ENCODE measurements at places on chromosomes 12 and 14. TPM values are rescaled to one million over a fixed set of nuclear protein-coding genes. Genes with fewer than 3 reads are reported as not detected.

UNC79 gene
- polyA plus RNA-seq = not detected

TAS2R8 gene
- not detected for polyA plus RNA-seq

TESPA1 gene
- 117 TPM for polyA plus RNA-seq

SLC39A5 gene
- not detected for polyA plus RNA-seq

TEP1 gene
- polyA plus RNA-seq = 5.6 TPM

ZCRB1 gene
- polyA plus RNA-seq = 150 TPM

PTGER2 gene
- polyA plus RNA-seq = 90.9 TPM
